ENCODE measurements at places on chromosomes 2 and 18.

DNA sequence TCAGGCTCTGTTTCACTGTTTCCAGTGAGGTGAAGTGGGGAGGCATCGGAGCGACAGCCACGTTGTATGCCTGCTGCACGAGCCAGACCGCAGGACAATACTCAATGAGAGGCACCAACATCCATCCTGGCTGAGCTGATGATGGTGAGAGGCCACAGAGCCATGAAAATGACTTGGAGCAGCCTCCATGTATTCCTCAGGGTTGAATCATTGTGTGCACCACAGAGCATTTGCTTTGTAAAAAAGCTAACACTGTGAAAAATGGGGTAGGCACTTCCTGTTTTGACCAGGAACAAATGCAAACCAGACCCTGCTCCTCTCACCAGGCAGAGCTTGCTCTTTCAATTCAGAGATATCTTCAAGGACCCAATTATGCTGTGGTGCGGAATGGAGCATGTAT is 87.2 kb downstream of the LPIN1 start:
- no peak for DNase-seq

DNA sequence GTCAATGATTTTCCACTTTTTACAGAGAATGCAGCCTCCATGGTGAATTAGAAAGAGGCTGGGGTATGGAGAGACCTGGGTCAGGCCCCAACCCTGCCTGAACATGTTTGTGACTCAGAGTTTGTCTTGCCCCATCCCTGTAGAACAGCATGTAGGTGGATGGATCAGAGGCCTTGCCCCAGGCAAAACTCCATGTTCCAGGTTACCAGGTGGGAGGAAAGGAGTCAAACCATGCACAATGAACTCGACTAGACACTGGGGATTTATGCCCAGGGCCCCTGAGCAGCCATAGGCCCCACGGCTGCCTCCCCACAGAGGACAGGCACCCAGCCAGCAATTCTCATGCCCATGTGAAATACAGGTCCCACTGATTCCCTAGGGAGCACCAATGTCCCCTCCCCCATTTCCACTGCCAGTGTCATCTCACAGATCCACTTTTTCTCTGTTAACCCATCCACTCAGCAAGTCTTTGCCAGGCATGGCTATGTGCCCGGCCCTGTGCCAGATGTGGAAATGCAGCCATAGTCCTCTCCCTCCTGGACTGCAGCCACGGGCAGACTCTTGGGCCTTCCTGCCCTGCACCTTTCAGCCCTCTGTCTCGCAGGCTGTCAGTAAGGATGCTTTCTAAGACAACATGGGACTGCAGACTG is 737.8 kb upstream of the HS6ST1 start:
- no peak for DNase-seq

DNA sequence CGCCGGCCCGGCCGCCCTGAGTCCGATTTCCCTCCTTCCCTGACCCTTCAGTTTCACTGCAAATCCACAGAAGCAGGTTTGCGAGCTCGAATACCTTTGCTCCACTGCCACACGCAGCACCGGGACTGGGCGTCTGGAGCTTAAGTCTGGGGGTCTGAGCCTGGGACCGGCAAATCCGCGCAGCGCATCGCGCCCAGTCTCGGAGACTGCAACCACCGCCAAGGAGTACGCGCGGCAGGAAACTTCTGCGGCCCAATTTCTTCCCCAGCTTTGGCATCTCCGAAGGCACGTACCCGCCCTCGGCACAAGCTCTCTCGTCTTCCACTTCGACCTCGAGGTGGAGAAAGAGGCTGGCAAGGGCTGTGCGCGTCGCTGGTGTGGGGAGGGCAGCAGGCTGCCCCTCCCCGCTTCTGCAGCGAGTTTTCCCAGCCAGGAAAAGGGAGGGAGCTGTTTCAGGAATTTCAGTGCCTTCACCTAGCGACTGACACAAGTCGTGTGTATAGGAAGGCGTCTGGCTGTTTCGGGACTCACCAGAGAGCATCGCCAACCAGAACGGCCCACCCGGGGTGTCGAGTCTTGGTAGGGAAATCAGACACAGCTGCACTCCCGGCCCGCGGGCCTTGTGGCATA is 4.6 kb downstream of the SIX2 start:
- no peak for DNase-seq

DNA sequence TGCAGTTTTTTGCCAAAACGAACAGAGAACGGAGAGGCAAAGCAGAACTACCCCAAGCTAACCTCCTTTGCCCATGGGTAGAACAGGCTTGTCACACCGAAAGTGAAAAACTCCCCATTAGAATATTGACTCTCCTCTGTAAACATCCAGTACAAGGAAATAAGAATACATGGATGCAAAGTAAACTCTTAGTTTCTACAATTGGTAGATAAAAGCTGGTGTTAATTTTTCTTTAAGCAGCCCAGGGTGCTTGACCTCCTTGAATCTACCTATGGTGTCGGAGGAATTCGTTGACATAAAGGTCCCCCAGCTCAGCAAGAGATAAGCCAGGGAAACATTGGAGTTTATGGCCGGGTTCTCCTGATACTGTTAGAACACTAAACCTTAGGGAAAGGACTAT is 48.4 kb upstream of the DSG1 start:
- DNase-seq = no peak

DNA sequence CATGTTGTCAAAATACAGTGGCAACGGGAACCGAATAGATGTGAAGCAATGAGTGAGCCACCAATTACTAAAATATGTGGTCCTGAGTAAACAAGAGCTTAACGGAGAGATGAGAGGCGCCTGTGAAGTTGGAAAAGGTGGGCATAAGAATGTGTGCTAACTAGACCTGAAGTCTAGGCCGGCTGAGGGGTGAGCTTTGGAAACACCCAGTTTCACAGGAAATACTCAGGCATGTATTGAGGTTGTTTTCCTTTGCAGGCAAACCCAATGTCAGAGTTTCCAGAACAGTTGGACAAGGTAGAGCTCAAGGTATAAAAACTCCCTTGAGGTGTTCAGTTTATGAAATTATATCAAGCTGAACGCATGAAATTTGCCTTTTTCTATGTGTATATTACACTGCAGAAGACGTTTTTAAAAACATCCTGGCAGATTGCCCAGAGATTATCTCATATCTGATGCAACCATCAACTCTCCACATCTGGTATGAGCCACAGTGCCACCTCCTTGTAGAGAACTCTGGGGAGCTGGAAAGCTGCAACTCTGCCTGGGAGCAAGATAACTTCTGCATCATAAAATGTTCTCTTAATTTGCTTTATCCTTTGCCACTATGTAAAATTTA is 3.9 kb upstream of the WDSUB1 start:
- no peak for DNase-seq

DNA sequence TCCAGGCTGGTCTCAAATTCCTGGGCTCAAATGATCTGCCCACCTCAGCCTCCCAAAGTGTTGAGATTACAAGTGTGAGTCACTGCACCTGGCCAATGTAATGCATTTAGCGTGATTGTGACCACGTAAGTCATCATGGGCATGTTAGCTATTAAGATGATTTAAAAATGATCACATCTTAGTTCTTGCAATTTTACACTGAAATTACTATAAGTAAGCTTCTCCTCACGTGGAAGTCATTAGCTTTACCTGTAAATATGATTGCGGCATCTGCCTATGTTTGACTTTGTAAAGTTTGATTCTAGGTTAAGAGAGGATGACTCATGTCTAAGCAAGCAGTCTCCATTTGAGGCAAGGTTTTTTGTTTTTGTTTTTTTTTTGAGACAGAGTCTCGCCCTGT is 85.5 kb downstream of the PMAIP1 start:
- no peak for DNase-seq

DNA sequence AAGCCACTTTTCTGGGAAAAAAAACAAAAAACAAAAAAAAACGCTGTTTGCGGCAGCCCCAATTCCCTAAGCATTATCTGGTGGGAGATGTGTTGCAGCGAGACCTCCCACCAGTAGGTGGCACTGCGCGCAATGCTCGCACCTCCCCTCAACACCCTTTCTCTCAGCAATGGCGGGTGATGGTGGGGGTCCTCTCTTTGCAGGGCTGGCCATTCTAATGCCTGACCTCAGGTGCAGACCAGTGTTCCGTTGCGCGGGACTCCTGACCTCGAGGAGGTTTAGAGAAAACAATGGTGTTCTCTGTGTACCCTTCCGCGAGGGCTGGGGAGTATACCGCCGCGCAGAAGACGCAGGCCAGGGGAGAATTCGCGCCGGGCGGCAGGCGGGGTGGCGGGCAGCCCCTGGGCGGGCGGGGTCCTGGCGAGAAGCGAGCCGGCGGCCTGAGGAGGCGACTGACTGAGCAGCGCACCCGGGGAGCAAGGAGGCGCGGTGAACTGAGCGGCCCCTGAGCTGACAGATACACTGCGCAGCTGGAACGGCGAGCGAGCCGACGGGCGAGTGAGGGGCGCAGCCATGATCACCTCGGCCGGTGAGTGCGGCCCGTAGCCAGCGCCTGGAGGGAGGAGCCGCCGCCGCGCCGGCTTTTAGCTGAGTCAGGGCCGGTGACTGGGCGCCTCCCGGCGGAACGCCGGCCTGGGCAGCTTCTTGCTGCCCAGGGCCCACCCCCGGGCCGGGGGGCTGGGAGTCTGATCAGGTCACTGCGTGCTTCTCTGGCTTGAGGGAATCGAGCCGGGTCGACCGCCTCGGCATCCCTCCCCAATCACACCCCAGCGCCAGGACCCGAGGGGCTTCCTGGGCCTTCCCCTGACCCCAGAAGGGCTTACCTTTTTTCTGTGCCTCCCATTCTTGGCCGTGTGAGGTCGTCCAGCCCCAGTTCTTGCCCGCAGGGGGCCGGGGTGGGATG is at the start of gene PSMD1:
PSMD1 (plus strand) TSS at position 415 of the 964 bp plus-strand sequence; CDS start at position 574, 159 bp downstream.
- peak; percentile 90 for DNase-seq

Measured in stimulated activated CD4-positive, alpha-beta T cell treated with anti-CD3 and anti-CD28 coated beads, Interleukin-1b, Interleukin-23, amount 100 ng/mL, for 24 hours (primary cell).